IMR-90 (cell line): ENCODE measurements at places on chromosomes 7 and 10. TPM values are rescaled to one million over a fixed set of nuclear protein-coding genes. Genes with fewer than 3 reads are reported as not detected.
A peak's percentile ranks its signal among the peaks of the same experiment; 100 is the strongest.

- H3K27me3 ChIP-seq, result peaks cover 42% of the 10 kb centered on the region
- no peak overlapping the region for H3K27ac ChIP-seq
- H3K4me3 ChIP-seq, result no peak overlapping the region
- DNase-seq, result no peak
- no peaks in the 10 kb centered on the region for H3K36me3 ChIP-seq
- H3K4me1 ChIP-seq, result no peaks in the 10 kb centered on the region
Observed at GRCh38 chr10:78640796-78641636, 427.8 kb upstream of the ZMIZ1 start.

GRCh38 chr10:123202506-123202905, 48.3 kb downstream of the BUB3 start:
- H3K4me3 ChIP-seq, result no peak overlapping the region
- H3K27ac ChIP-seq, result no peak overlapping the region
- H3K27me3 ChIP-seq, result no peaks in the 10 kb centered on the region
- no peaks in the 10 kb centered on the region for H3K36me3 ChIP-seq

DNA sequence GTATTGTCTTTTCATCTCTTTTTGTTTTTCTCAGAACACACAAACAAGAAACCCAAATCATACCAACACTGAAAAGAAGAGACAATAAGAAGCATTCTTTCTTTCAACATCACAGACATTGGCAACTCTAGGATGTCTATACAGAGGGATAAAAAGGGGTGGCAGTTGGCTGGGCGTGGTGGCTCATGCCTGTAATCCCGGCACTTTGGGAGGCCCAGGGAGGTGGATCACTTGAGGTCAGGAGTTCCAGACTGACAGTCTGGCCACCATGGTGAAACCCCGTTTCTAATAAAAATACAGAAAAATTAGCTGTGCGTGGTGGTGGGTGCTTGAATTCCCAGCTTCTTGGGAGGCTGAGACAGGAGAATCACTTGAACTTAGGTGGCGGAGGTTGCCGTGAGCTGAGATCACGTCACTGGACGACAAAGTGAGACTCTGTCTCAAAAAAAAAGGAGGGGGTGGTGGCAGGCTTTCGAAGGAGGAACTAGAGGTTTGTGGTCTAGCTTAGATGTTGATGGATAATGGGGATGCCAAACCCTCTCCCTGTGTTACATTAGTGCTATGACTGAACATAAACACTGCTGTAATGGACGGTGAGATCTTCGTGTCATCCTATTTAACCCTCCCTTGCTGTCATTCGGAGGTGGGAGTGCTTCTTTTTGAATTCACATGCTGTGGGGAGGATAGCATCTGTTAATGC, 9.4 kb downstream of the CNNM2 start:
- no peak overlapping the region for H3K4me3 ChIP-seq
- no peaks in the 10 kb centered on the region for H3K27me3 ChIP-seq
- H3K36me3 ChIP-seq, result peaks cover 9% of the 10 kb centered on the region
- H3K27ac ChIP-seq, result no peak overlapping the region
- H3K4me1 ChIP-seq, result peaks cover 6% of the 10 kb centered on the region; the same call in 1 of the 2 replicates

- DNase-seq, result no peak
- no peaks in the 10 kb centered on the region for H3K4me1 ChIP-seq
- no peak overlapping the region for H3K4me3 ChIP-seq
- no peaks in the 10 kb centered on the region for H3K27me3 ChIP-seq
- no peak overlapping the region for H3K27ac ChIP-seq
Observed at GRCh38 chr7:96182424-96183158, 139.3 kb downstream of the SLC25A13 start.

DNA sequence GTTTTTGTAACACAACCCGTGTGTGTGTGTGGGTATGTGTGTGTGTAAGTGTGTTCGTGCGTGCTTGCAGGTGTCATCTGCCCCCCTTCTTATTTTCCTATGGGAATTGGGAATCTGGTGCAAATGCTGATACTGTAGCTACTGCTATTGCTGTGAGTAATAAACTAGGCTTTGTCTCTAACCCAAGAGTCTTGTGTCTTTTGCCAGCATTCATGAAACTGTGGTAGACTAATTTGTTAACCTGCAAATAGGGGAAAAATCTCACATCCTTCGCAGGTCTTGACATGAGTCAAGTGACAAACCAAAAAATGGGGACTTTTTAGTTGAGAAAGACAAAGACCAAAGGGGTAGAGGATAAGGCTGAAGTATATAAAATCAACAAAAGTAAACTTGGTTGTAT, 57.9 kb upstream of the FAM133B start:
- no peaks in the 10 kb centered on the region for H3K27me3 ChIP-seq
- peaks cover 2% of the 10 kb centered on the region; the same call in 1 of the 2 replicates for H3K36me3 ChIP-seq

DNA sequence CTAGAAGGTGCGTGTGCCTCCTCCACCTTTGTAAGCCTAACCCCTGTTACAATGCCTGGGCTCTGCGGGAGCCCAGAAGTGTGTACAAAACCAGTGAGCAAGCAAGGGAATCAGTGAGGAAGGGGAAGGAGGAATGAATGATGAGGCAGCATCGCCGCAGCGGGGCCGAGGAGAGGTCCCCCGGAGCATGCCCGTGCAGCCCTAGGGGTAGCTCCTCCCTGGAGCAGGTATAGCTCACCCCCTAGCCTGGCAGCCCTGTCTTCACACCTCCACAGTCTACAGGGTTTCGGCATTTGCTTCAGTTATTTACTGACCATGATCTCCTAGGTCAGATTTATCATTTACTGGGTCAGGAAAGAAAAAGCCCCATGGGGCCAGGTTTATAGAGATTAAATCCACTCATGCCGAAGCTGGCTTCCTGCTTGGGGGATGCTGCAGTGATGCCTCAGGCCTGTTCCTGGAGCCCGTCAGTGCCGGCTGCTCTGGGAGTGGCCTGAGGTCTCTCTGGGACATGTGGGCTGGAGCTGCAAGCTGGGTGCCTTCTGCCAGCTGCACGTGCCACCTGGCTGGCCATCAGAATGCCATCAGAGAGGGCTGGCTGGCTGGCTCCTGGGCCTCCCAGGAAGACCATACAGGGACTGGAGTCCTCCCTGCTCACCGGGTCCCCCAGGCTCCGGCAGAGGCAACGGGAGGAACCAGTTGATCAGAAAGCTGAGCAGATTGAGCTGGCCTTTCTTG, 138.9 kb downstream of the GRK5 start:
- no peak overlapping the region for H3K4me3 ChIP-seq
- no peak for DNase-seq
- no peak overlapping the region for H3K27ac ChIP-seq

GRCh38 chr10:48232717-48233447, 41.6 kb downstream of the FRMPD2 start:
- peaks cover 15% of the 10 kb centered on the region for H3K27me3 ChIP-seq
- no peaks in the 10 kb centered on the region for H3K36me3 ChIP-seq
- no peaks in the 10 kb centered on the region for H3K4me1 ChIP-seq
- no peak overlapping the region for H3K27ac ChIP-seq
- no peak overlapping the region for H3K4me3 ChIP-seq

GRCh38 chr10:110865186-110865808, 6.4 kb upstream of the PDCD4 start:
- H3K27ac ChIP-seq, result peak overlapping the region; percentile 61; the same call in 1 of the 2 replicates
- peak; percentile 27 for DNase-seq
- no peaks in the 10 kb centered on the region for H3K36me3 ChIP-seq
- H3K27me3 ChIP-seq, result no peaks in the 10 kb centered on the region
- no peak overlapping the region for H3K4me3 ChIP-seq

Gene FAM237B
- not detected in 2 replicates for total RNA-seq
